Activated CD4-positive, CD25-positive, alpha-beta regulatory T cell (primary cell): ENCODE measurements at places on chromosomes 6 and 20.

GRCh38 chr20:15913391-15914025 lies 659.7 kb downstream of the KIF16B start:
- DNase-seq = no peak

GRCh38 chr6:158488065-158488464 lies 71.8 kb upstream of the TMEM181 start:
- no peak for DNase-seq

DNA sequence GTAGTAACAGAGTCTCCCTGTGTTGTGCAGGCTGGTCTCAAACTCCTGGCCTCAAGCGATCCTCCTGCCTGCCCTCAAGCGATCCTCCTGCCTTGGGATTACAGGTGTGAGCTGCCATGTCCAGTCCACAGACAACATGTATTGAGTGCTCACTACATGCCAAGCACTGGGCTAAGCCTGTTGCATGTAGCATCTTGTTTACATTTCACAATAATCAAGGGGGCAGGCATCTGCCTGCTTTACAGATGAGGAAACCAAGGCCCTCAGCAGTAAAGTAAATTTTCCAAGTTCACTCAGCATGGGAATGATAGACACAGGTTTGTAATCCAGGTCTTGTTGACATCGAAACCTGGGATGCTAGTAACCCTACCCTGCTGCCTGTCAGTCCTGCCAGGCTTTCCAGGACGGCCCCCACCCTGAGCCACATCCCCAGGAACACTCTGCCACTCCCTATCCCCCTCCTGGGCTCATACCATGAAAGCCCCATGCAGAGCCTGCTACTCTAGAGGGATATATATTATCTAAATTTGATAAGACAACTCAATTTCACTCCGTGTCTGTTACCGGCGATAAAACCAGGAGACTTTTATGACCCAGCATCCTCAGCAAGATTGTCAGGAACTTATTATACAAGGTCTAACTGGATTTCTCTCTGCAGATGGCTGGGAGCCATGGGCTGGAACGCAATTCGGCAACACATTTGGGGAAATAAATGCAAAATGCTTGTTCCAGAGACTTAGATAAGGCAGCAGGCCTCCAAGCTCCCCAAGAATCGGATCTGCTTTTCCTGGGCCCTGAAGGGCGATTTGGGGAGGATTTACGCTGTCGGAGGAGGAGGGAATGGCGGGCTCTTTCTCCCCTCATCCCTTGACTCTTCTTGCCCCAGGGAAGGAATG lies 30.4 kb downstream of the CD40 start:
- no peak for DNase-seq

DNA sequence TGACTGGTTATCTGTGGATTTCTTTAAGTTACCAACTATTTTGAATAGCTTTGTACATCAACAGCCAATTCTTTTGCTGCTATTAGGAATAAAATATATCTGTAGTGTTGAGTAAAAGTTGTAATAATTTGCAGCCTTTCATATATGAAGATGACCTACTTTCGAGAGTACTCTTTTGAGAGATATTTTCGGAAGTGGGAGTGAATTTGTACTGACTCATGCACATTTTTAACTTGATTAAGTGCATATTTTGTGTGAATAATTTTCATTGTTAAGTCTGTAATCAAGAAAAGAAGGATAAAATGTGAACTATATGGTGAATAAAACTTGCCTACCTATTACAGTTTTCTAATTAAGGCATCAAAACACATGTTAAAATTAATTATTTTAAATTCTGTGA lies 51.9 kb downstream of the L3MBTL3 start:
- no peak for DNase-seq

GRCh38 chr20:52738081-52738480 lies 234.1 kb upstream of the TSHZ2 start:
- DNase-seq = no peak

- DNase-seq = no peak
These were observed 143.4 kb downstream of the DHX35 start for GRCh38 chr20:39105551-39105950.

- no peak for DNase-seq
These were observed 243.6 kb downstream of the TTLL2 start for GRCh38 chr6:167568407-167569024.

DNA sequence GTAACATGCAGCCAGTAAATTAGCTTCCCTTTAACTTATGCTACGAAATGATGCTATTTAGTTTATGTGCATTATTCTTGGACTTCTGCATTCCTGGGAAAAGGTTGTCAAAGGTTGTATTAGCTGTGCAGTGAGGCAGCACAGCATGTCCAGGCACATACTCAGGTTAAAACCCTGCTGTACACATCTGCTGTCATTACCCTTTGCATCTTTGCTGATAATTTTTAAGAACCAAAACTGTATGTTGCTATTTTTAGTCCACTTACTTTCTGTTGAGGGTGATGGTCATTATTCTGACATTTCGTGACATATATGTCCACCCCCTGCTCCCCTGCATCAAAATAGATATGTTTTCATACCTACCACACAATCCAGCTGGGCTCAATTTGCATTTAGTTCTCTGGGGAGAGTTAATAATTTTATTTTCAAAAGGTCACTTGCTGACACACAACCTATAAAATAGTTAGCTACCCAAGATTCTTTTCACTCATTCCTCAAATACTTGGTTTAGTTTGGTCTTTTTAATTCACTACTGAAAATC lies 142.5 kb upstream of the SPACA1 start:
- no peak for DNase-seq

GRCh38 chr6:159762681-159763293 lies 942 bp downstream of the ACAT2 start:
- DNase-seq = no peak

DNA sequence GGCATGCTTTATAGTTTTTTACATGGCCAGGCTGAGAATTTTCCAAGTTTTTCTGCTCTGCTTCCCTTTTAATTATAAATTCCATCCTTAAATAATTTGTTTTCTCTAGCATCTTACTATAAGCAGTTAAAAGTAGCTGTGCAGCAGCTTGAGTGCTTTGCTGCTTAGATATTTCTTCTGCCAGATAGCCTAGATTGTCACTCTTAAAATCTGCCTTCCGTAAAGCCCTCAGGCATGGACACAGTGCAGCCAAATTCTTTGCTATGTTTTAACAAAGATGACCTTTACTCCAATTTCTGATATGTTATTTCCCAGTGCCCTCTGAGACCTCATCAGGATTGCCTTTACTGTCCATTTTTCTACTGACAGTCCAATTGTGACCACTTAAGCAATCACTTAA lies 92.6 kb upstream of the SGK1 start:
- DNase-seq = no peak

DNA sequence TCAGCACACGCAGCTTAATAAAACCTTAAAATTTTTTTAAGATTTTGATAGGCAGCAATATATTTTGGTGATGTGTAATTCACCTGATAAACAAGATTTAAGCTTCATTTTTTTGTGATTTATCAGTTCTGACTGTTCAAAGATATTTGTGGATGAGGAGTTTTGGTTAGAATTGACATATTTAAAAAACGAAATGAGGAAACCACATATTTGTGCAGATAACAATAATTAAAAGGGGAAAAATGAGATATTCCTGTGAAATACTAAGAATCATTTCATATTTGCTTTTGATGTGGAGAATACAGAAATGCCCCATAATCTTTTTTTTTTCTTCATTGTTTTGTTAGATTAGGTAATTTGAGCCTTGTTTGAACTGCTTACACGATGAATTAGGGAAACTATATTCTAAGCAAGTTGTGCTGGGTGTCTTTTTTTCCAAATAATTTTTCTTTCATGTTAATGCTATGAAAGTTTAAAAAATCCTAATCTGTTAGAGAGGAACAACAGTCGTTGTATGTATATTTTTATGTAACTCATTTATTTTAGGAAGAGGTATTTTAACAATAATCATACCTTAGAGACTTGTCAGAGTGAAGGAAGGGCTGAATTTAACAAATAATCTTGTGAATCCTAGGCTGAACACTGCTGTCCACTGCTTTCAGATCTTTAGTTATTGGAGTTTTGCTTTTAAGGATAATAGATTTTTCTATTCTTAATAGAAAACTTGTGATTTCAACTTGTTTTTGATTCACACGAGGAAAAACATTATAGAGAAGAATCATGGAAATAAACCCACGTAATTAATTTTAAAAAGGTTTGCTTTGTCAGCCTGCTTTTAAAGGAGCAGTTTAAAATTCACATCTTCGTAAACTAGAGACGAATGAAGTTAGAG lies 4.0 kb downstream of the ARID1B start:
- no peak for DNase-seq

DNA sequence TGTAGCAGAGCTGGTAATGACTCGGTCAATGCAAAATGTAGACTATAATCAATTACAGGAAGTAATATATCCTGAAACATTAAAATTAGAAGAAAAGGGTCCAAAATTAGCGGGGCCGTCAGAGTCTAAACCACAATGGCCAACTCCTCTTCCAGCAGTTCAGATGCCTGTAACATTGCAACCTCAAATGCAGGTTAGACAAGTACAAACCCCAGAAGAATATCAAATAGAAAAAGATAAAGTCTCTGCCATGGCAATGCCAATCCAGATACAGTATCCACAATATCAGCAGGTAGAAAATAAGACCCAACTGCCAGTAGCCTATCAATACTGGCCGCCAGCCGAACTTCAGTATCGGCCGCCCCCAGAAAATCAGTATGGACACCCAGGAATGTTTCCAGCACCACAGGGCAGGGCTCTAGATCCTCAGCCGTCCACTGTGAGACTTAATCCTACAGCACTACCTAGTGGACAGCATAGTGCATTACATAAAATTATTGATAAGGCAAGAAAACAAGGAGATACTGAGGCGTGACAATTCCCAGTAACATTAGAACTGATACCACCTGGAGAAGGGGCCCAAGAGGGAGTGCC lies 158.4 kb downstream of the GPX5 start:
- no peak for DNase-seq

DNA sequence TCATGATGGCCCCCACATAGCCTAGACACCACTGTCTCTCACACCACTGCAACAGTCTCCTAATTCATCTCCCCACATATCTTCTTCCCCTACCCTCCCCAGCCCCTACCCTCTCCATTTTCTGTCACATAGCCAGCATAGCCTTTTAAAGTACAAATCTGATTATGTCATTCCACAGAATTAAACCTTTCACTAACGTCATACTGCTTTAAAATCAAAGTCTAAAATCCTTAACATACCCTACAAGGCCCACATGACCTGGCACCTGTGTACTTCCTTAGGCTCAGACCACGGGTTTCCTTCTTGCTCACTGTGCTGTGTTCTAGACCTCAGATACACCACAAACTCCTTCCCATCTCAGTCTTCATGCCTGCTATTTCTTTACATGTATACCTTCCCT lies 5.9 kb downstream of the OSTM1 start:
- no peak for DNase-seq

- no peak for DNase-seq
These were observed 381.0 kb upstream of the ARID1B start for GRCh38 chr6:156396068-156396771.

GRCh38 chr6:35512740-35513139 lies at the start of gene TULP1:
Gene TULP1 (minus strand): TSS chr6:35512896. CDS start chr6:35512858, 38 bp downstream.
- no peak for DNase-seq

DNA sequence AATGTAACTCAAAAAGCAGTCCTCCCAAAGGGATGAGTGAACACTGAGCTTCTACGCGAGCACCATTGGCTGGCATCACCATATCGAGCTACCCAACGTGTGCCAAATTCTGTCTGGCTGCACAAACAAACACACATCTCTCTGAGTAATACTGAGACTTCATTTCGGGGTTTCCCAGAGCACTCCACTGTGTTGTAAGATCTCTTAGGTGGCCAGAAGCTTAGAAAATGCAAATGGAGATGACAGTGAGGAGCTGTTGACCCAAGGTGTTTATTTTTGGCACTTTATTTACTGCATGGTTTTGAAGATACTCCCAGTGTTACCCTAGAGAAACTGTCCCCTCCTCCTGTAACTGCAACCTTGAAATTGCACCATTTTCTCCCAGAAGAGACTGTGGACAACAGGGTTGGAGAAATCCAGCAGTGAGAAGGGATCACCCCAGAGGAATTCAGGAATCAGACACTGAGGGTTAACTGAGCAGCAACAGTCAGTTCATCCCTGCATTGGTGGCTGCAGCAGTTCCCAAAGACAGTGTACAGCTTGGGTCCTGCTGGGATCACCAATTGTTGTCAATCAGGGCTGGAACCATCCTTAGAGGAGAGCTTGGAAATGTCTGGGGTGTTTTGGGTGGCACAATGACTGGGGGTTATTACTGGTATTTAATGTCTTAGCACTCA lies 1.0 kb upstream of the RIPOR2 start:
- peak; percentile 20 for DNase-seq

GRCh38 chr6:20575704-20576451 lies 41.6 kb downstream of the CDKAL1 start:
- DNase-seq = no peak

- no peak for DNase-seq
These were observed 17.6 kb downstream of the HEBP2 start for GRCh38 chr6:138421608-138422007.

GRCh38 chr6:34525431-34526175 lies 30.5 kb downstream of the SPDEF start:
- no peak for DNase-seq

- DNase-seq = no peak
These were observed 16.1 kb upstream of the CALHM6 start for GRCh38 chr6:116445102-116445501.

DNA sequence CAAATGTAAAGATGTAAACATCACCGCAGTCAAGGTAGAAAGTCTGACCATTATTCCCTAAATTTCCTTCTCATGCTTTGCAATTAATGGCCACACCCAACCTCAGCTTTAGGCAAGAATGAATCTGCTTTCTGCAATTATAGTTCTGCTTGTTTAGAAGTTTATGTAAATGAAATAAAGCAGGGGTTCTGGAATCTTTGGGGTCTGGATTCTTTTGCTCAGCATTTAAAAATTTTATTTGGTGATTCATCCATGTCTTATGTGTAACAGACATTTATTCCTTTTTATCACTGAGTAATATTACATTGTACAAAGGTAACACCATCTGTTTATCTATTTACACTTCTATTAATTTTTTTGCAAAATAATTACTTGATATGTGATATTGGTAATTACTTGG lies 613.6 kb downstream of the UTRN start:
- DNase-seq = no peak

DNA sequence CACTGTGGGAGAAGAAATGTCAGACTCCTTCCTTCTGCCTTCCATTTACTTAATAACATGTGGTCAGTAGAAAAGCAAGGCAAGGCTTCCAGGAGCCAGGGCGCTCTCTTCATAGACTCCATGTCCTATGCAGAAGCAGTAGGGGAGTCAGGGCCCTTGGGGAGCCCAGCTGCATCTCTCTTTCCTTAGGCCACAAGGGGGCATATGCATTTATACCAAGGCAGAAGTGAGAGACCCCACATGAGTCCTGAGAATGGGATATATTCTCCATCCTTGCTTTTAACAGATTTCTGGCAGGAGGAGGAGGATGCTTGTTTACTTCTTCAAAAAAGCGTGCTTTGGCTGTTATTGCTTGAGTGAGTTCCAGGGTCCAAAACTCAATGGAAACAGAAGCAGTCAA lies 198.5 kb downstream of the HIVEP2 start:
- DNase-seq = peak; percentile 4

DNA sequence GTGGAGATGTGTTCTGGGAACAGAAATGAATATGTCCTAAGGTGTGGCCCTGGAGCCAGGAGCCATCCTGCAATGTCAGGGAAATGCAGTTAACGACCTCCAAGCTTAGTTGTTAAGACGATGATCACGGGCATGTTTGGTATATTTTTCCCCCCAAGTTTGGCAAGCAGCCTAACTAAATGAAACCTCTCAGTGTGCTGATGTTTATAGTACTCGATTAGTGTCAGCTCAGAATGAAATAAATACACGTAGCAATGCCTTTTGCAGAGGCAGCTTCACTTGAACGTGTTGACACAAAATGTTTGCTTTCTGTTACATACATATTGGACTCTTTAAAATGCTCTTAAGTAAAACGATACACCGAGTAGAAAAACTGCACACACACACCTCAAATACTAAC lies 76.2 kb upstream of the OLIG3 start:
- DNase-seq = no peak
